ENCODE measurements at places on chromosomes 16 and 17. TPM values are rescaled to one million over a fixed set of nuclear protein-coding genes. Genes with fewer than 3 reads are reported as not detected.

TBC1D3E gene
- not detected for total RNA-seq

DHX58 gene
- total RNA-seq, result 12.0 TPM

MT1E gene
- total RNA-seq, result 0.53 TPM

DNA sequence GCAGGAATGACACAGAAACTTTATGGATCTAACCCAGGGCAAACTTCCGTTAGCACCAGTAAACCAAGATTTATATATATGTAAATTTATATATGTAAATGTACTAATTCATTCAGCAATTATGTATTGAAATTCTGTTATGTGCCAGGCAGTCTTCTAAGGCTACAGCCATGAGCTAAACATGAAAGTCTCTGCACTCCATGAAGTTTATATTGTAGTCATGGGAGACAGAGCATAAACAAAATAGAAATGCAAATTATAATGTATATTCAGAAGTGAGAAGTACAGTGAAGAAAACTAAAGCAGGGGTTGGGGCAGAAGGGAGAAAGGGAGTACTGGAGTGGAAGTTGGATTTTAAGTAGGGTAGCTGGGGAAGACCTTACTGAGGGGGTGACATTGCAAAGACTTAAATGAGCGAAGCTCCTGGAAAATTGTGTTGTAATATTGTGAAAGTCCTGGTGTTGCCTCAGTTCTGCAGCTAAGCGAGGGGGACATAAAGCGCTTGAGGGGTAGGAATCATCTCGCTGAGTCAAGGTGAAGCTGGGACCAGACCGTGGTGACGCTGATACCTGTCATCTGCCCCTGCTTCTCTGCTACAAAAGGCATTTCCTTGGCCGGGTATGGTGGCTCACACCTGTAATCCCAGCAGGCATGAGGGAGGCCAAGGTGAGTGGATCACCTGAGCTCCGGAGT is 64.8 kb downstream of the YPEL2 start:
- ATAC-seq, result no peak

DNA sequence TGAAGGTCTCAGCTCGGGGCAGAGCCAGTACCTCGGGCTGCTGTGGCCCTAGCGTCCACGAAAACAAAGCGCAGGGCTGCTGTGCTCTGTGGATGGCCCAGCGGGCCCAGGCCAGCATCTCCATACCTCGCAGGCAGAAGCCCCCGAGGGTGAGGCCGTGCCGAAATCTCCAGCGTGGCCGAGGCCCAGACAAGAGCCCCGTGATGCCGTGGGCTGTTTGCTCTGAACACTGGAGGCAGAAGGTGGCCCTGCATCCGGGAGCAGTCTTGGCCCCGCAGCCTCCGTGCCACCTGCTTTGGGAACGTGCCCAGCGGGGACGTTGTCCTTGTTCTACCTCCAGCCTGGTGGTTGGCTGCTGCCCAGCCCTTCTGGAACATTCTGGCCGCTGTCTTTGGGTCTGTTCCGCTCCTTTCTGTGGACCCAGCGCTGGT is 121.4 kb downstream of the BANP start:
- no peak for ATAC-seq

DNA sequence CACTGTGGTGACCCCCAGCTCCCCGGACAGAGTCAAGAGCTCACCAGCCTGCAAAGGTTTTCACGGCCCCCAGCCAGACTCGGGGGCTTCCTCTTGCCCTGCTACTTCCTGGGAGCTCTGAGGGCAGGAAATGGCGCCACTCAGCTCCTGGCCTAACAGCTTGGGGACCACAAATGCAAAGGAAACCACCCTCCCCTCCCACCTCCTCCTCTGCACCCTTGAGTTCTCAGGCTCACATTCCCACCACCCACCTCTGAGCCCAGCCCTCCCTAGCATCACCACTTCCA is 375 bp upstream of the SPN start:
- ATAC-seq, result peak; percentile 30

DNA sequence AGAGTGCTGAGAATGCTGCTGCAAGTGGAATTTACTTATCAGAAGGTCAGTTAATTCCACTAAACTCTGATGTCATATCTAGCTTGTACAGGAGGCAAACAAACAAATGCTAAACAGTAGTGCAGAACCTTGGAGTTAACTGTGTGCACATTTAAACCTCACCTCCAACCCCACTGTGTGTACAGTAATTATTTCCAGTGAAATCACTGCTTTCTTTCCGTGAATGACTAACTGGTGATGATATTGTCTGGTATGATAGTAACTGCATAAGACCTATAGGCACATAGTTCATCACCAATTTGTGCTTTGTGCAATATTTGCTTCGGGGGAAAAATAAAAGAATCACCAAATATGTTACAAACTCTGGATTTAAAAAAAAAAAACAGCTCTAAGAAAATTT is 492.5 kb upstream of the HSBP1 start:
- no peak for ATAC-seq

DNA sequence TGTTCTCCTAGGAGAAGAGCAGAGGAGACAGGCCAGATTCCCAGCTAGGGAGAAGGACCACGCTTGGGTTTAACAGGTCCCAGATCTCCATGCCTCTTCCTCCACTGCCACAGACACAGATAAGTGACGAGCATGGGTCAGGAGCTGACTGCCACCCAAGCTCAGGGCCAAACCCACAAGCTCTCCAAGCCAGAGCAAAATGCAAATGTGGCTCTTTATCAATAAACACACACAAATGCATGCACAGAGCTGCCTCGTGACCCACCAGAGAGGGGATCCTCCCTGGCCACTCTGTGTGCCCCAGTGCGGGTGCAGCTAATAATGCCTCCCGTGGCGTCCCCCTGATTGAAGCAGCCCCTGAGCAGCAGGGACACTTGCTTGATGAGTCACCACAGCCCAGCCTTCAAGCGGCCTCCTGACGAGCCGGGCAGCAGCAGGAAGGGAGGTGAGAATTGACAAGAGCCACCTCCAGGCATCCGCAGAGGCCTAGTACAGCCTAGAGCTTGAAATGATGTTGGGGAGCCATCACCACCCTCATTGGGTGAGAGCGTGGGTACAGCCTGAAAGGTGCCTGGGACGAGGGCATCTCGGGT is 143.9 kb downstream of the CCDC182 start:
- ATAC-seq, result no peak

DNA sequence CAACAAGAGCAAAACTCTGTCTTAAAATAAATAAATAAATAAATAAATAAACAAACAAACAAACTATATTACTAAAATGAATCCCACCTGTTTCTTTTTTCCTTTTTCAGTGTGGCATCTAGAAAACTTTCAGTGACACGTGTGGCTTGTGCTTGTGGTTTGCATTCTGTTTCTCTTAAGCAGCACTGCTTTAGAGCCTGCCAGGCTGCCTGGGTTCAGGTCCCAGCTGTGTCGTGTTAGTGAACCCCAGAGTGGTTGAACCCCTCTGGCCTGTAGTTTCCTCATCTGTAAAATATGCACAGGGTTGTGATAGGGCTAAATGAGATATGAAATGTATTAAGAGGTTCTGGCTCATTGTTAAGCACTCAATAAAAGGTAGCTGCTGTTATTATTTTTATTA is 12.1 kb upstream of the EPN3 start:
- no peak for ATAC-seq

DNA sequence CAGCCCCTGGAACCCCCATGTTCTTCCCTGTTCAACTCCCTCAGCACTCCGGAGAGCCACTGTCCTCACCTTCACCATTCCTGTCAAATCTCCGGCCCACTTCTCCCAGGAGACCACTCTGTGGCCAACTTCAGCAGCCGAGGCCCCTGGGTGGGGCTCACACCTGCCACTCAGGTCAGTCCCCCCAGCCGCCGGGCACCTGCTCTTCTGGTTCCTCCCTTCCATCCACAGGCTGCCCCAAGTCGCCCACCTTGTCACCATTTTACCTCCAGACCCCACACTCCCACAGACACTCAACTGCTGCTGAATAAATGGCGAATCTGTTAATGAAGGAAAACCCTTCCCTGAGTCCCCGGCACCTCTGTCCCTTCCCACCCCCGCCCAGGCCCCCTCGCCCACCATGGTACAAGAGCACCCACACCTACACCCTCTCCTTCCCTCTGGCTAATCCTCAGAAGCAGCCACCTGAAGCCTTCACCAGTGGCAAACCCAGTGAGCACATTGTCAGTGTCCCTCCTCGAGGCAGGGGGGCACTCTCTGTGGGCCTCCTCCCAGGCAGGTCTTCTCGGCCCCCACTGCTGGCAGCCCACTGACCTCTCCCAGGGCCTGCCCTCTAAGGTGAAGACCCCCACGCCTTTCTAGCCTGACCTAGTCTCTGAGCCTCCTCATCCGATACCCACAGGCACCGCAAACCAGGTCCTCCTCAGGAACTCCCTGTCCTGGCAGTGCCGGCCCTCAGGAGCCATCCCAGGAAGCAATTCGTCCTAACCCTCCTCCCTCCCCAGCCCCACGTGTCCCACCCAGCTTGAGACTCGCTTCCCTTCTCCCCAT is 8.2 kb downstream of the CANT1 start:
- ATAC-seq, result no peak
